ENCODE measurements at places on chromosomes 16 and 17.

- no peak for DNase-seq
These were observed 16.5 kb downstream of the CRISPLD2 start for GRCh38 chr16:84836234-84836647.

- DNase-seq = no peak
These were observed 787 bp downstream of the AMDHD2 start for GRCh38 chr16:2520784-2521531.

GRCh38 chr17:36463916-36464764 is 22.3 kb upstream of the ZNHIT3 start:
- DNase-seq = no peak

GRCh38 chr16:89577055-89577759 is 1.6 kb downstream of the CPNE7 start:
- no peak for DNase-seq

DNA sequence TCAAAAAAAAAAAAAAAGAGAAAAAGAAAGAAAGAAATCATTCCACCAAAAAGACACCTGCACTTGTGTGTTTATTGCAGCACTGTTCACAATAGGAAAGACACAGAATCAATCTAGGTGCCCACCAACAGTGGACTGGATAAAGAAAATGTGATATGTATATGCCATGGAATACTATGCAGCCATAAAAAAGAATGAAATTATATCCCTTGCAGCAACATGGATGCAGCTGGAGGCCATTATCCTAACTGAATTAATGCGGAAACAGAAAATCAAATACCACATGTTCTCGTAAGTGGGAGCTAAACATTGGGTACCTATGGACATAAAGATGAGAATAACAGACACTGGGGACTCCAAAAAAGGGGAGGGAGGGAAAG is 5.7 kb upstream of the C16orf92 start:
- no peak for DNase-seq

DNA sequence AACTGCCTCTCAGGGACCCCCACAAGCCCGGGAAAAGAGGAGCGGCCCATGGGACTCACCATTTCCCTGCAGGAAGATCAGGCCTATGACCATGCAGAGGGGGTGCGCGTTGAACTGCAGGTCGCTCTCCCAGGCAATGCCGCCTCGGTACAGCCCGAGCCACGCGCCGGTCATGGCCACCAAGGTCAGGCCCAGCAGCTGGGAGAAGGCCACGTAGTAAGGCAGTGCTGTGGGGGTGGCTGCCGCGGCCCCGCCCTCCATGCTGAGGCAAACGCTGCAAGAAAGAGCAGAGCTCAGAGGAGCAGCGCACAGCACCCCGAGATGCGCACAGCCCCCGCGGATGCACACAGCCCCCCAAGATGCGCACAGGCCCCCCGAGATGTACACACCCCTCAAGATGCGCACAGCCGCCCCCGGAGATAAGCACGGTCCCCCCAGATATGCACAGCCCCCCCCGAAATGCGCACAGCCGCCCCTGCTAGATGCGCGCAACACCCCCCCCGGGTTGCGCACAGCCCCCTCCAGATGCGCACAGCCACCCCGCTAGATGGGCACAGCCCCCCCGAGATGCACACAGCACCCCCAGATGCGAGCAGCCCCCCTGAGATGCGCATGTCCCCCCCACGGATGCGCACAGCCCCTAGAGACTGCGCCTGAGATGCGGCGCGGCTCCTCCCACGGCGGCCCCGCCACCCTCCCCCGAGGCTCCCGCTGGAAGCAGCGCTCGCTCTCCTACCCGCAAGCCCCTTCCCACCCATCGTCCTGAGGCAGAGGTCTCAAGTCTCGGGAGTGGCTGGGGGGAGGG is 8.6 kb downstream of the CYB561 start:
- DNase-seq = no peak
